ENCODE measurements at places on chromosomes 7 and 10.

- no peak for DNase-seq
Observed at GRCh38 chr10:59448616-59449015, 86.3 kb upstream of the FAM13C start.

- no peak for DNase-seq
Observed at GRCh38 chr7:37993060-37993501, 72.6 kb downstream of the EPDR1 start.

- peak; percentile 6 for DNase-seq
Observed at GRCh38 chr7:99615989-99616358, 772 bp upstream of the ZSCAN25 start.

DNA sequence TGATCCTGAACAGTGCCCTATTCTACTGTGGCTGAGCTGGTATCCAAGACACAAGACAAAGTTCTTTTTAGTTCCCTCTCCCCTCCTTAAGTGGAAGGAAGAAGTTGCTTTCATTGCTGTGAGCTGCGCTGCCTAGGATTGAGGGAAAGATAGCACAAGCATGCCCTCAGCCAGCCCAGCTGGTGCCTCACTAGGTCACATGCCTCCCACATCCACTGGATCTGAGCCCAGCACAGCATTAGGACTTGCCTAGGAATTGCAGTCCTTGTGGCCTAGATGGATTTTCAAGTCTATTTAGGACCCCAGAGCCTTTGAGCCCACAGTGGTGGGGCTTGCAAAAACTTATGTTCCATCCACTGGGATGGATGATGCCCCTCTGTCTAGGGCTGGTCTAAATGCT lies 214.2 kb downstream of the ZNF248 start:
- DNase-seq: no peak

DNA sequence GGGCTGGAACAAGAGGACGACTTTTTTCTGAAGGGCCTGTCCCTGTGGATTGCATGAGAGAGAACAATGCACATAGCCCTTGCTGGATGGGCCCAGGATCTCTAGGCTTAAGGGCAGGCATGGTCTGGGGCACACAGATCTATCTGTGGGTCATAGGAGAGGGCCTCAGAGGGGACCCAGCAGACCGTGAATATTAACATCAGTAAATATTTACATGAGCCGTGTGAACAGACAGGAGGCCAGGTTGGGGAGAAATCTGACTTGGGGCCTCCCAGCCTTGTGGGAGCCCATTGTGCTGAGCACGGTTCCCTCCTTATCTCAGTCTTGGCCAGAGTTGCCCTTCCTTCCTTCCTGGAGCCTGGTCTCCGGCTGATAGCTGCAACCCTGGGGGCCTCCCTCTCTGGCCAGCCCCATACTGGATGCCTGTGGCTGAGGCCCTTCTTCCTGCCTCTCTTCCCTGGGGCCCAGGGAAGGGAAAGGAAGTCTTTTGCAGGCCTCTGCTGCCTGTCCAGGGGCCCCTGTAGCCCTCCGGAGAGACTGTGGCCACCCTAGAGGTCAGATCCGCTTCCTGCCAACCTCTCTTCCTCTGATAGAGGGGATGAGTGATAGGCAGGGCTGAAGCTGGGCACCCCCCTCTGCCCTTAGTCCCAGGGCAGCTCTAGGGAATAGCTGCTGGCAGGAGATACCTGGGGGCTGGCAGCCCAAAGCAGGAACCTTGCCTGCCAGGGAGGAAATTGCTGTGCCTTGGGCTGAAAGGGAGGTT lies 44.5 kb upstream of the TRIM8 start:
- peak; percentile 59 for DNase-seq

GRCh38 chr10:11232222-11232961 lies 214.7 kb downstream of the CELF2 start:
- DNase-seq: no peak

DNA sequence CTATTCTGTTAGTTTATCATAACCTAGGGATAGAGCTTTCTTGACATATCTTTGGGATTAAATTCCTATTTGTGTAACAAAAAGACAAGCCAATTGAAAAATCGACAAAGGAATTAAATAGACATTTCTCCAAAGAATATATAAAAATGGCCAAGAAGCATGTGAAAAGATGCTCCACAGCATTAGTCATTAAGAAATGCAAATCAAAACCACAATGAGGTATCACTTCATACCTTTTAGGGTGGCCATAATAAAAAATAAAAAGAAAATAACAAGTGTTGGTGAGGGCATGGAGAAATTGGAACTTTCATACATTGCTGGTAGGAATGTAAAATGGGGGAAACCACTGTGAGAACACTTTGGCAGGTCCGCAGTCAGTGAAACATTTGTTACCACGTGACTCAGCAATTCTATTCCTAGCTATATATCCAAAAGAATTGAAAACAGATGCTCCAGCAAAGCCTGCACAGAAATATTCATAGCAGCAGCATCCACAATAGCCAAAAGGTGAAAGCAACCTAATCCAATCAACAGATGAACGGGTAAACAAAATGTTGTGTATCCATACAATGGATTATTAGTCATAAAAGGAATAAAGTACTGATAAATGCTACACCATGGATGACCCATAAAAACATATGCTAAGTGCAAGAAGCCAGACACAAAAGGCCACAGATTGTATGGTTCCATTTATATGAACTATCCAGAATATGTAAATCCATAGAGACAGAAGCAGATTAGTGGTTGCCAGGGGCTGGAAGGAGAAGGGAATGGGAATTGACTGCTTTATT lies 20.5 kb downstream of the SPAG6 start:
- DNase-seq: no peak

GRCh38 chr10:101244321-101245050 lies 15.2 kb upstream of the LBX1 start:
- DNase-seq: no peak

DNA sequence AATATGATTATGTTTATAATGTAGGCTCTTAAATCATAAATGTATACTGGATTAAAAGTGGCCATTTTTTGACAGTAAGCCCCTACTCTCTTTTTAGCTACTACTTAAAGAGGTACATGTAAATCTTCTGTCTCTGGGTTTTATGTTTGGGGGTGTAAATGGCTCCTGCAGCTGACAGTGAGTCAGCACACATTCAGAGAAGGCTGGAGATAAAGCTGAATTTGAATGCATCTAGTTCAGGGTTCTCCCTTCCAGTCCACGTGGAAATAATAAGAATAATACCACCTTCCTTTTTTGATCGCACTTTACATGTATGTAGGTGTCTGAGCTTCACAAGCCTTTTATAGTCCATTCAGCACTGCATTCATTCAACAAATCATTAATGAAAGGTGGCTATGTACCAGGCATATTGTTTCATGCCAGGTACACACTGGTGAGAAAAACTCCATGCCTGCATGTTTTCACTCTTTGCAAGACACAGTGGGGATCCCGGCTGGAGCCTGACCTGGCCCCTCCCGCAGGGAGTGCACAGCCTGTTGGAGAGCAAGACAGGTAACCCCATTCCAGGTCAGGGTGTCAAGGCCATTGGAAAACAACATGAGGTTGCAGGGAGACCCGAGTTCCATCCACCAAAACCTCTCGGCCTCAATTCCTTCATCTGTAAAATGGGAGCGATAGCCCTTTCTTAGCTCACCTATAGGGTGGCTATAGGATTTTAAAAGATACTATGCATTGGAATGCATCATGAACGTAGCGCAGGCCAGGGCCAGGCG lies 107.5 kb upstream of the ANLN start:
- no peak for DNase-seq

- DNase-seq: no peak
Observed at GRCh38 chr7:138753150-138753518, 44.7 kb upstream of the TMEM213 start.

DNA sequence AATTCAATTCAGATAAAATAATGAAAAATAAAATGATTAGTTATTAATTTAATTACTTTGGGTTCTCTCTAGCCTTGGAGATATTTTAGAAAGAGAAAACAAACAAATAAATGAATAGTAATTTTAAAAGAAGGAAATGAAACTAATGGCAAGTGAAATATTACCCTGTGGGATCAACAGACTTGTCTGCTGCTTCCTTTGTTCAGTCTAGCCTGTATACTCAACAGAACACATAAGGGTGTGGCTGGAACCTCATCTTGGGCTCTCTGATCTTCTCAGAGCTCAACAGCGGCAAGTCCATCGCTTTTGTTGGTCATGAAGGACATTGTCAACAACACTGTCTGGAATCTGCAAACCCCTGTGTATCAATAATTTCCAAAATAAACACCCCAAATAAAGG lies 904.9 kb downstream of the IPMK start:
- DNase-seq: no peak

DNA sequence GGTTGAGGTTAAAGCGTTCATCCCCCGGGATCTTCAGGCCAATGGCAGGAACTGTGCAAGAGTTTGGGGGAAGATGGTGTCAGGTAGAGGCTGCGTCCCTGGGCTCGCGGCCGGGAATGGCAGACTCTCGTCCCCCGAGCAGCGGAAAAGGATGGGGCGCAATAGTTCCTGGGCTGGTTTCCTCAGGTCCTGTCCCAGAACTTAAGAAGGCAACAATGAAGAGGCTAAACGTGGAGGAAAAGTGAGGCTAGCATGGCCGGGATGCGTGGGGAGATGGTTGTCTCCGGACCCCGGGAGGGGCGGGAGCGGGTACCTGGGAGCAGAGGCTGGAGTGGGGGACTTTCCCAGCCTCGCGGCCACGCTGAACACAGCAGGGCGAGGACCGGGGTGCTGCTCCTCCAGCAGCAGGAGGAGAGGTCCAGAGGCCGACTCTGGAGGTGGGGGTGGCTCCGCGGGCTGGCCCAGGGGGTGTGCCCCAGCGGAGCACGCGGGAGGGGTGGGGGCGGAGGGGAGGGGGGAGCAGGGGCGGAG lies 882 bp downstream of the IRF5 start:
- no peak for DNase-seq

DNA sequence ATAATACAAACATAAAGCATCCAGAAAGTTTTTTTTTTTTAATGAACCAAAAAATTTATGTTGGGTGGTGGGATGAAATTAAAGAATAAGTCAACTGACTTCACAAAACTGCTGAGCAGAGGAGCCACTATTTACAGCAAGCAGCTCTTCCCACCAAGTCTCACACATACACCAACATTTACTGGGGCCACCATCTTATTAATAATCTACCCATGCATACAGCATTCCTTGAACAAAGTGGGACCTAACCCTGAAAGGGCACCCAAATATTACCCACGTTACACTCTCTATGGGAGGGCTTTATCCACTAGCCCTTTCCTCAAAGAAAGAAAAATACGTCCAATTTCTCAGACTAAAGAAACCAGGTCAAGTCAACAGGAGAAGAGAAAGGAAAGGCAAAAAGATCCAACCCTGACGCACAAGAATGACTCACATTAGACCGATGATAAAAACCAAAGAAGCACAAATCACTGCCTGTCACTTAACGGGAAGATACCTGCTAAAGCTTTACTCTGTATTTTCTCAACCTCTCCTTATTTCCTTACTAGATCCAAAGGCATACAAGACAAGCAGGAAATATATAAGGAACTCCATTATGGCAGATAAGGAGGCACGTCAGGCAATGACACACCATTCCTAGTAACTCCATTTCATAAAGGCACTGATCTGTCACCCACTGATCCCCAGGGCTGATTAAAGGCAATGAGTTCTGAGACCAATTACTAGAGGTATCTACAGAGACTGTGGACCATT lies 141.8 kb upstream of the ASAH2 start:
- DNase-seq: peak; percentile 20

DNA sequence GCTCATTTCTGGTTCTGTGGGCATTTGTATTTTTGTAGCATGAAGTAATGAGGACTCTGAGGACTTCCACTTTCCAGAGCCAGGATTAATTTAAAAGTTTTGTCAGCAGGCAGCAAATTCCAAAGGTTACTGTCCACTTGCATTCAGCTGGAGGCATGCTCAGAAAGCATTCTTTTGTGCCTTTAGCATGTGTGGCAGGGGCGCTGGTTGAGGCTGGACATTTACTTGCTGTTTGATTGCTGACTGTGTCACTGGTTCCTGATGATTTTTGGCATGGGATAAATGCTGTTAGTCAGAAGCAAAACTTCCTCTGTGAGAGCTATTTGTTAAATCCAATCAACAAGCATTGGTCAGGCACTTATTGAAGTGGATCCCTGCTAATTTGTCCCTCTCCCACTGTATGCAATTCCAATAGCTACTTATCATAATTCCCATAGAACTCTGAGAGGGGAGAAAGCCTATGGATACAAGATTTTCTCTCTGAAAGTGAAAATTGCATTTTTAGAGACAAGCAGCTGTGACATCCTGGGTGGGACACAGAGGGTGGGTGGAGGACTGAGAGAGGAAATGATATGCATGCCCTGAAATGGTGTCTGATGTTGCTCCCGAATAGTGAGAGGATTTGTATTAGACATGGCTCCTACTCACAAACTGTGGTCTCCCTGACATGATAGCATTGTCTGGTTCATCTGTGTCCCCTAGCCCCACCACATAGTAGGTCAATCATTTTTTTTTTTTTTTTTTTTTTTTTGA lies 161.2 kb upstream of the WDR11 start:
- DNase-seq: no peak

GRCh38 chr7:87206361-87206760 lies 13.2 kb downstream of the TMEM243 start:
- no peak for DNase-seq

DNA sequence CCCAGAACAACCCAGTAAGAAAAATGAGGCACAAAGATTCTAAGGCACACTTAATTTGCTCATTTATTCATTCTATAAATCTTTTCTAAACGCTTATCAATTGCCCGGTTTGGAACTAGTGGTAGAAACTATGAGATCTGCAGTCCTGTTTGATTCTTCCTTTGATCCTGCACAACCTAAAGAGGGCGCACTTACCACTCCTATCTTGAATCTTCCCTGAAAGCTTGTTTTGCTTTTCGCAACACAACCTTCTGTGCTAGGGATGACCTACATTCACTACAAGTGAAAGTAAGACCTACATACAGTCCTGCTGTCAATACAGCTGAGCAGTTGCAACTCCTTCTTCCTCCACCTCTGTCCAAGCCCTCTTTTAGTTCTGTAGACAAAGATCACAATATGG lies 12.6 kb upstream of the ARL4A start:
- peak; percentile 61 for DNase-seq

GRCh38 chr7:113446791-113447190 lies 328.4 kb upstream of the SMIM30 start:
- no peak for DNase-seq

- DNase-seq: no peak
Observed at GRCh38 chr7:123502201-123502600, 32.2 kb downstream of the IQUB start.

DNA sequence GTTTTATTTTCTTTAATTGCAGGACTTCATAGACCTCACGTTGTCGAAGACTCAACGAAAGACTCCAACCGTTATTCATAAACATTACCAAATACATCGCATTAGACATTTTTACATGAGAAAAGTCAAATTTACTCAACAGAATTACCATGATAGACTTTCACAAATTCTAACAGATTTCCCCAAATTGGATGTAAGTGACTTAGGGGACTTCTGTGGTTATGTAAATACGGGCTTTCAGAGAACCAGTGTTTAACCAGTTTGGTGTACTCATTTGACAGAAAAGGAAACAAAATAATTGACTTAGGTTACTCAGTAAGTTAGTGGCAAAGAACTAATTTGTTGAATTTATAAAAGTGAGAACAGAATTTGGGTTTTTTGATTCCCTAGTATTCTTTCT lies 4.2 kb downstream of the GTPBP4 start:
- no peak for DNase-seq

Data from hematopoietic multipotent progenitor cell treated with erythropoietin and hydrocortisone succinate and interleukin-3 and kit ligand, for 15 days (in vitro differentiated cells).